ENCODE measurements at places on chromosomes 2 and 18. TPM values are rescaled to one million over a fixed set of nuclear protein-coding genes. Genes with fewer than 3 reads are reported as not detected.

Gene DPYSL5
- total RNA-seq = not detected

Gene FOXD4L1
- not detected for total RNA-seq

Gene KATNAL2
- 10.0 TPM for total RNA-seq

Gene COL4A3
- total RNA-seq = not detected

Gene RNF152
- total RNA-seq = 9.6 TPM

Gene CHST10
- 36.6 TPM for total RNA-seq

Gene FARP2
- total RNA-seq = 344 TPM

Gene SLC5A7
- not detected for total RNA-seq

Gene TNFAIP6
- 0.95 TPM for total RNA-seq

Gene CFAP65
- total RNA-seq = 0.16 TPM

Gene SUMO1
- total RNA-seq = 145 TPM

Gene PASK
- 3.4 TPM for total RNA-seq

Gene FRZB
- not detected for total RNA-seq

Gene CNTNAP5
- not detected for total RNA-seq

Gene TXNDC2
- total RNA-seq = not detected

Gene GCG
- not detected for total RNA-seq

Gene OSBPL6
- total RNA-seq = 3.7 TPM

Gene RAB27B
- total RNA-seq = not detected

Gene REG3G
- total RNA-seq = 0.19 TPM

Gene GFPT1
- total RNA-seq = 38.1 TPM

Gene UCN
- total RNA-seq = 6.0 TPM

Gene GBX2
- 1.2 TPM for total RNA-seq

Gene ERFE
- 29.3 TPM for total RNA-seq

Gene ARHGAP15
- total RNA-seq = 0.71 TPM

Gene ACADL
- not detected for total RNA-seq

Gene FOXI3
- 0.66 TPM for total RNA-seq

Gene UGT1A8
- total RNA-seq = not detected

Measured in SK-MEL-5 (cell line).